Right atrium auricular region (tissue), 2 donors: ENCODE measurements at places on chromosomes 2 and 18. TPM values are rescaled to one million over a fixed set of nuclear protein-coding genes. Genes with fewer than 3 reads are reported as not detected.

GRCh38 chr2:208136716-208137094 is 7.1 kb upstream of the CRYGC start:
- no peaks in the 10 kb centered on the region for H3K36me3 ChIP-seq
- no peak overlapping the region for H3K4me3 ChIP-seq
- no peaks in the 10 kb centered on the region for H3K4me1 ChIP-seq
- no peak for DNase-seq

DNA sequence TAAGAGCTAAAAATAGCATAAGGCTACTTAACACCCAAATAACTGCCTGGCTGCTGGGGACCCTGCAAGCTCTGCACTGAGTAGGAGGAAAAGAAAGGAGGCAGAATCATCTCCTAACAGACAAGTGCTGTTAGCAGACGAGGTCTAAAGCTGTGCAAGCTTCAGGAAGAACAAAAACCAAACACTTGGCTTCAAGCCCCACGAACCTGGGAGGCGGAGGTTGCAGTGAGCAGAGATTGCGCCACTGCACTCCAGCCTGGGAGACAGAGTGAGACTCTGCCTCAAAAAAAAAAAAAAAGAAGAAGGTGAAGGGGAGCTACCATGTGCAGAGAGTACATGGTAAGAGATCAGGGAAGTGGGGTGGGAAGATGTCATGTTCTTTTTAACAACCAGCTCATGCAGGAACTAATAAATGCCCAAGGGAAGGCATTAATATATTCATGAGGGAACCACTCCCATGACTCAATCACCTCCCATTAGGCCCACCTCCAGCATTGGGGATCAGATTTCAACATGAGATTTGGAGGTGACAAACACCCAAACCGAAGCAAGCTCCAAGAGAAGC is 28.8 kb upstream of the INO80C start:
- no peaks in the 10 kb centered on the region for H3K27me3 ChIP-seq
- no peaks in the 10 kb centered on the region for H3K4me1 ChIP-seq
- H3K36me3 ChIP-seq: no peaks in the 10 kb centered on the region
- H3K4me3 ChIP-seq: peak overlapping the region; percentile 5
- no peak for DNase-seq
- peak overlapping the region; percentile 26 for H3K27ac ChIP-seq

- DNase-seq: no peak
- no peaks in the 10 kb centered on the region for H3K27me3 ChIP-seq
- H3K36me3 ChIP-seq: no peaks in the 10 kb centered on the region
- no peak overlapping the region for H3K27ac ChIP-seq
- H3K4me3 ChIP-seq: no peak overlapping the region
These were observed 1526.7 kb downstream of the LRP1B start for GRCh38 chr2:140604096-140604495.

- H3K27ac ChIP-seq: no peak overlapping the region
- no peaks in the 10 kb centered on the region for H3K27me3 ChIP-seq
- no peak overlapping the region for H3K4me3 ChIP-seq
- no peaks in the 10 kb centered on the region for H3K36me3 ChIP-seq
- no peak for DNase-seq
These were observed 171.1 kb upstream of the UNC80 start for GRCh38 chr2:209600341-209601171.

Gene UGT1A9
- total RNA-seq: not detected

Gene ALK
- 0.26 TPM for total RNA-seq
